NCI-H2029 treated with DMSO at 0.1 percent for 48 hours (cell line): ENCODE measurements at places on chromosomes 6 and 20.

- DNase-seq: no peak
Measured at GRCh38 chr20:11496380-11496779, 421.3 kb upstream of the BTBD3 start.

DNA sequence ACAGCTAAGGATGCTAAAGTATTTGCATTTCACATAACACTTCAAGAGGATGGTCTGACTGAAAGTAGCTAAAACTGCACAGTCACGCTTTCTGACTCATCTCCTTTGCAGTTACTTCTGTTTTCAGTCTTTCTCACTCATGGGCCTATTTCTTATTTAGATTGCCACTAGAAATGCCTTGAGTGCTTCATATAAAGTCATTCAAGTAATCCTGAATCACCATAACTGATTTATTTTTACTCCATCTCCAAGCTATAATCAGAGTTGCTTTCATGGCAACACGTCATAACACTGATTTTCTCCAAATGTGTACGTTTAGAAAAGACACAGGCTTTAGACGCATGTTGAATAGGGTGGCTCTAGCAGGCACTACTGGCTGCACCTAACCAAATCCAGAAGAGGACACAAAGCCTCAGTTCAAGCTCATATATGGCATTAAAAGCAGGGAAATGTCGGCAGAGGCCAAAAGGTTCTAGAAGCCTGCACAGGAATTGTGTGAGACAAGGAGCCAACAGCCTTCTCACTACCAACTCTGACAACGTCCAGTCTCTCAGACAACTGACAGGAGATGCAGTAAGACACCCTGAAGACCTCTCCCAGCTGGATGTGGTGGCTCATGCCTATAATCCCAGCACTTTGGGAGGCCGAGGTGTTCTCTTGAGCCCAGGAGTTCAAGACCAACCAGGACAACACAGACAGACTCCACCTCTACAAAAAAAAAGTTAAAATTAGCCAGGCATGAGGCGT, 64.1 kb upstream of the BEND6 start:
- DNase-seq: no peak

DNA sequence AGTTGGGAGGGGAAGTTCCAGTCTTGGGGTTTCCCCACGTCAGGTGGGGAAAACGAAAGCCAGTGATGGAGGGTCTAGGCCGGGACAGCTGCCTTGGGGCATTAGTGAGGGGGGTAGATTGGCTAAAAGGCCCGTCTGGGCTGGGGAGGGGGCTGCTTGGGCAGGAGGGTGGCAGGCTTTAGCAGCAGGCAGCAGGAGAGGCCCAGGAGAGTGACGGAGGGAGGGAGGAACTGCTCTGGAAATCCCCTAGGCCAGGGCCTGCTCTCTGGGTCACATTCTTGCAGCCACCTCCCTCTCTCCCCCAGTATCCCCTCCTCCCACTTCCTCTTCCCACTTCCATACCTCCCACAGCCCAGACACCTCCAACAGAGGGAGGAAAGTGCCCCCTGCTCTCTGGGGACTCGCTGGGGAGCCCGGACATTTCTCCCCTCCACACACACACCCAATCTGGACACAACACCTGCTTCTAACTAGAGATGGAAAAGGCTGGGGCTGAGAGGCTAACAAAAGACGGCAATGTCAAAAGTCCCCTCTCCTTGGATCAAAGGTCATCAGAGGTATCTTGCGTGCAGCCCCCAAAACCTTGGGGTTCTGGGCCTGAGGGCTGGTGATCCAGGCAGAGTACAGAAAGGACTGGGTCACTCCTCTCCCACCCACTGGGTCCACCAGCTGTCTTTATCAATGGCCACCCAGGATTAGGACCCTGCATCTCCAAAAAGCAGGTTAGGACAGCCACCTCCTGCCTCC, 1.8 kb downstream of the NFKBIE start:
- DNase-seq: no peak

DNA sequence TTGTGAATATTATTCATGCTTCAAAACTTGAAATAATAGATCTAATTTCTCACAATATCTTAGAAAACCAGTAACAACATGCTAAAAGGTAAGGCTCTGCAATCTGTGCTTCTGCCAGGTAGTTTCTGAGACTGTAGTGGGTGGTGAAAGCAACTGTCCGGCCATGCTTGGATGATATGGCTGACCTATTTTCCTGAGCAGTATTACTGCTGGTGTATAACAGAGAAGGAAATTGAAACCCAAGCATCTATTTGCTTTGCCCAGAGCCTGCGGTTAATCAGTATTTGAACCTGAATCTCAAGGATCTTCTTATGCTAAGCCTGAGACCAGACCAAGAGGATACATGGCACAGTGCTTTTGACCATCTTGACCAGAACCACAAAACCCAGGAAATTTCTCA, 563.8 kb downstream of the COL12A1 start:
- DNase-seq: no peak

GRCh38 chr6:133644548-133644891, 244.4 kb upstream of the TCF21 start:
- no peak for DNase-seq

DNA sequence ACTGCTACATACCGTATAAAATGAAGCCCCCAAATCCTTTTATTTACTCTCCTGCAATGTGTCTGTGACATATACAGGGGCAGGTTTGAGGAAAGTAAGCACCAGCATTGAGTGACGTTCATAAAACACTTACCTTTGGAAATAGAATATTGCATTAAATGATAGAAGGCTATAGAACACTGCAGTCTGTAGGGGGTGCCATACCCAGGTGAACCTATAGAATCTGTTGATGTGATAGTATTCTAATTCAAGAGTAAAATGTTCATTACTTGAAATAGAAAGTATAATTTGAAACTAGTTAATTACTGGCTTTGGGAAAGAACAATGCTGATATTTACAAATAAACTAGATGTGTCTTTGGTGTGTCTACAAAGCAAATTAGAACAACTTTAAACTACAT, 47.0 kb upstream of the PRL start:
- no peak for DNase-seq

GRCh38 chr6:160435935-160436334, 87.8 kb downstream of the SLC22A3 start:
- DNase-seq: no peak

GRCh38 chr6:36510365-36510764, 36.9 kb downstream of the STK38 start:
- DNase-seq: no peak

DNA sequence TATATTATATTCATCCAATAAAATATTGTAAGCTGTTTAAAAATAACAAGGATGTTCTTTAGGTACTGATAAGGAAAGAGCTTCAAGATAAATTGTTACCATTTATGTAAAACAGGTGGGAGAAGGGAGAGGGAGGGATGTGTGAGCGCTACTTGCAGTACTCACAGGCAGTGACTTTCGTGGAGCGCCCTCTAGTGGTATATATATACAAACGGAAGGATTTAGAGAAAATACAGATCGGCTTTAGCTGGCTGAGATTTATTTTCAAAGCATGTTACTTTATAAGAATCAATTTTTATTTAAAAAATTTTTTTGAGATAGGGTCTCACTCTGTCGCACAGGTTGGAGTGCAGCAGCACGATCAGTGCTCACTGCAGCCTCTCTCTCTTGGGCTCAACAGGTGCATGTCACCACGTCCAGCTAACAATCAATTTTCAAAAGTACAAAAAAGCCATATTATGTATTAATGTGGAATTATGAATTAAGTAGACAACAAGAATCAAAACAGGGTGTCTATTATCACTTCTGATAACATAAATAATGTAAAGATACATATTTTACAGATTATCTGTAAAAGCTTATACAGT, 3.3 kb upstream of the MOG start:
- DNase-seq: peak; percentile 82

- no peak for DNase-seq
Measured at GRCh38 chr6:90230548-90231215, 66.0 kb downstream of the BACH2 start.

- peak; percentile 52 for DNase-seq
Measured at GRCh38 chr20:25313593-25313992, 65.7 kb downstream of the PYGB start.

- peak; percentile 33 for DNase-seq
Measured at GRCh38 chr20:63973636-63974401, 4.1 kb upstream of the ZNF512B start.

- DNase-seq: no peak
Measured at GRCh38 chr6:160995271-160995670, 3.7 kb downstream of the MAP3K4 start.

DNA sequence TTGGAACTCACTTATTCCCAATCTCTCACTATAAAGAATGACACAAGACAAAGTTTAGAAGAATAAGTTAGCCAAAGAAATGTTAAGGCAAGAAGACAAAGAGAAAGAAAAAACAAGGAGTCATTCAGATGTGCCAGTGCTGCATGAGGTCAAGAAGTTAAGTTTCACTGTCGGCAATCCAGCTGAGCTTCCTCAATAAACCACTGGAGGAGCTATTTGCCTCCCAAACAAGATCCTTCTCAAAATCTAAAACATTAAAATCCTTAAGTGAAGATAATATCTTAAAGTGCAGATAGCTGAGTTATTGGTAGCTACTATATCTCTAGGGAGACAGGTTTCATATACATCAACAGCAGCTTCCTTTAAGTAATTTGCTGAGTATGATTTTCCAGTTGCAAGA, 512.3 kb downstream of the HDGFL1 start:
- DNase-seq: no peak

GRCh38 chr6:23511817-23512216, 614.2 kb upstream of the NRSN1 start:
- DNase-seq: no peak

GRCh38 chr6:45537539-45537938, 159.8 kb upstream of the SUPT3H start:
- no peak for DNase-seq

DNA sequence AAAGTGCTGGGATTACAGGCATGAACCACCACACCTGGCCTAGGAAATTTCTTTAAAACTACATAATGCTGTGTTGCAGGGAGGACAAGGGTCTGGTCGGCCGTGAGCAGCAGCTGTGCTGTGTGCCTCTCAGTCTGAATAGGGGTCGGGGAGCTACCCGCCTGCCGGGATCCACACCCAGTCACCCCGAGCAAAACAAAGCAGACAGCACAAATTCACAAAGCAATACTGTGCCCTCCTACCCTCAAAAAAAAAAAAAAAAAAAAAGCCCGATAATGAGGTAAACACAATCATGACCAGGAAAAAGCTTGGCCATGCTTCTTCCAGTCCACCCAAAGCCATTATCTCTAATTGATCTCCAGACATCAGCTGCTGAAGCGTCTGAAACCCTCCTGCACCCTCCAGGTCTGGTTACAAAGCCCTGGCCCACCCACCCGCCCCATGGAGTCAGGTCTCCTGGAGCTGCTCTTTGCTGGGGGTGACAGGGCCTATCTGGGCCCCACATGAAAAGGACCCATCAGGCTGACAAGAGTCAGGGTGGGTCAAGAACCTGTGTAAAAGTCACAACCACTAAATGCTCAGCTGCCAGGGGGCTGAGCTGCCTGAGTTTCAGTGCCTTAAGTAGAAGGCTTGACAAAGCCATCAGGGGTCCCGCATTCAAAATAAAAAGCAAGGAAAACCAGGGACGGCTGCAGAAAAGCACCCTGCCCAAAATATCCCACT, 88.2 kb downstream of the NOL4L start:
- DNase-seq: no peak

DNA sequence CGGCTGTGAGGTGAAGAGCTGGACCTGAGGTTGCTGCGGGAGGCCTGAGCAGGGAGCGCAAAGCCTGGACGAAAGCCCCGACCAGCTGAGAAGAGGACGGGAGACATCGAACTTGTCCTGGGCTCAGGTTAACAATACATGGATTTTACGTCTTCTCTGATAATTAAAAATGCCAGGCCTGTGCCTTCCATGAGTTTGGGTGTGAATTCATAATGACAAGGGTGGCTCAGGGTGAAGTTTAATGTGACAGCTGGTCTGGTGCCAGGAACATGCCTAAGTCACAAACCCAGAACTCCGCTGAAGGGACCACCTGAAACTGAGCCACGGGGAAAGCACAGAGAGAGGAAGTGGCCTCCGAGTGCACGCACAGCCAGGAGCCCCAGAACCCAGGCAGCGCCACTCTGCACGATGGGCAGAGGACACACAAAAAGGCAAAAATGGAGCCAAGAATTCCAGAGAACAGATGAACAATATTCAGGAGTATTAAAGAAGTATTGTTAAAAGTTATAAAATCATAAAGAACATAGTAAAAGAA, 150.1 kb upstream of the RPS6KA2 start:
- DNase-seq: no peak

DNA sequence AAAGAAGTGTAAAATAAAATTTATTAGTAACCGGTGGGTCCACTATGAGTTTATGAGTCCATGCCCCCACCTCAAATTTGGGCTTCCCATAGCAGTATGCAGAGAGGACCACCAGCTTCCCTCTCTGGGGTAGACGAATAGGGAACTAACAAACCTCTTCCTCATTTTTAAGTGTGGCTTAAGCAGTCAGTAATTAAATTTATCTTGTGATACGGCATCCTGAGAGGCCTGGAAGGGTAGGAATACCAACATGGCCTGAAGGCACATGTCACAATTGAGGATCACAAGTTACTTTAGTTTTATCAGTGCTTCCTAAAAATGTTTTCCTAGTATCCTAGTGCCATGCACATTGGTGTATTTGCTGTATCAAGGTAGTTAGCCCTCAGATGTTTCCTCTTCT, 239.9 kb downstream of the HIVEP2 start:
- no peak for DNase-seq

DNA sequence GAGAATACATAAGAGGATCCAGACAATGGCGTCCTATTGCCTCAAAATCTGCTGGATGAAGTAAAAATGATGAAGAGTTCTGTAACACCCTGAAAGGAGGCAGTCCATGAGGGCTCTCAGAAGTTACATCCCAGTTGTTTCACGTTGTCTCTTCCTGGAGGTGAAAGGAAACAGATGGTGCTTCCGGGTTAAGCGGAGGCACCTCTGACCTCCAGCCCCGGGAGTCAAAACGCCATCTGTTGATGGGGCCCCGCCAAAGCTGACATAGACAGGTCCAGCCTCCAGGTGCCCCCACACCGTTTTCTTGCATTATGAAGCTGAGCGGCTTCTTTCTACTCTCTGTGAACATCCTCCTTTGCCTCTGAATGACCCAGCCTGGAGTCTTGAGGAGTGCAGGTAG, 9.5 kb downstream of the SEMG2 start:
- DNase-seq: no peak

DNA sequence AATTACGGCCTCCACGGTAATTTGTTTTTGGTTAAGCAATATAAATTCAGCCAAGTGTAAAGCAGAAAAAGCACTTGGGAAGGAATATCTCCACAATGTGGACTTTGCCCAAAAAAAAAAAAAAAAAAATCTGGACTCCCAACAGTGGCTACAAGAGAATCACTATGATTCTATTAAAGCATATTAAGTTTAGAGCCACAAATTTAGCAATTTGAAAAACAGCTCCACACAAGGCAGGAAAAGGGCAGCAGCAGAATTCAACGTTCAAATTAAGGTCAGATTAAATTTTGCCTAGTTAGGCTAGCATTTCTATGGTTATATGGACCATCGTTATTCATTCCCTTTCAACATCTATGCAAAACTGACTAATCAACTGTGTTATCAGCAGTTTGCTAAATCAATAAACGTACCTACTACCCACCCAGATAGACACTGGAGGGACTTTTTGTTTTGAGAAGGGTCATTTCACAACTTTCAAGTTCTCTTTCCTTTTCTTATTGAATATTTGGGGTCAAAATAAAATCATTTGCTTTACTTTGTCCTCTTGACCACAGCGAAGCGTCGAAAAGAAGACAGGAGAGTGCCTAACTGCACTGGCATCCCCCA, 1.0 kb downstream of the MCM9 start:
- peak; percentile 86 for DNase-seq
